Spinal cord (tissue), 10 donors: ENCODE measurements at places on chromosomes 5 and 9. TPM values are rescaled to one million over a fixed set of nuclear protein-coding genes. Genes with fewer than 3 reads are reported as not detected.

The TAF1L gene
- total RNA-seq: 0.10 TPM

The RFX3 gene
- 24.5 TPM for total RNA-seq

The TMEM174 gene
- total RNA-seq: not detected

The DRD1 gene
- total RNA-seq: 1.6 TPM

The ZNF618 gene
- total RNA-seq: 7.7 TPM

The GDNF gene
- 0.17 TPM for total RNA-seq

The SPINK7 gene
- not detected for total RNA-seq

The TRAF1 gene
- 3.5 TPM for total RNA-seq

The DNAI1 gene
- 24.8 TPM for total RNA-seq

The SH3GL2 gene
- total RNA-seq: 20.1 TPM

The CDH9 gene
- 11.3 TPM for total RNA-seq

The HMMR gene
- 11.4 TPM for total RNA-seq

The GPBP1 gene
- 137 TPM for total RNA-seq

The PCDH12 gene
- total RNA-seq: 12.9 TPM

The BTNL8 gene
- total RNA-seq: 0.50 TPM

The LIX1 gene
- 40.5 TPM for total RNA-seq

The TEX48 gene
- total RNA-seq: not detected

The PFN3 gene
- not detected for total RNA-seq

The GAS1 gene
- 73.9 TPM for total RNA-seq

The CAVIN4 gene
- total RNA-seq: 2.9 TPM

The POU4F3 gene
- 4.1 TPM for total RNA-seq

The RASEF gene
- total RNA-seq: 3.0 TPM

The PLAC8L1 gene
- not detected for total RNA-seq

The CTNND2 gene
- 36.5 TPM for total RNA-seq

The SLC4A9 gene
- 0.39 TPM for total RNA-seq

The ST6GALNAC4 gene
- total RNA-seq: 19.7 TPM

The ESM1 gene
- total RNA-seq: 3.9 TPM

The NUDT12 gene
- total RNA-seq: 25.7 TPM

The DCAF10 gene
- 31.0 TPM for total RNA-seq

The PCDHB12 gene
- 10.7 TPM for total RNA-seq

The LCN1 gene
- total RNA-seq: not detected

The AK8 gene
- total RNA-seq: 2.3 TPM

The PCDHGA5 gene
- total RNA-seq: 7.9 TPM

The PCDHA9 gene
- 1.2 TPM for total RNA-seq

The TNFSF15 gene
- total RNA-seq: 0.69 TPM
